ENCODE measurements at places on chromosomes 3 and 15.

DNA sequence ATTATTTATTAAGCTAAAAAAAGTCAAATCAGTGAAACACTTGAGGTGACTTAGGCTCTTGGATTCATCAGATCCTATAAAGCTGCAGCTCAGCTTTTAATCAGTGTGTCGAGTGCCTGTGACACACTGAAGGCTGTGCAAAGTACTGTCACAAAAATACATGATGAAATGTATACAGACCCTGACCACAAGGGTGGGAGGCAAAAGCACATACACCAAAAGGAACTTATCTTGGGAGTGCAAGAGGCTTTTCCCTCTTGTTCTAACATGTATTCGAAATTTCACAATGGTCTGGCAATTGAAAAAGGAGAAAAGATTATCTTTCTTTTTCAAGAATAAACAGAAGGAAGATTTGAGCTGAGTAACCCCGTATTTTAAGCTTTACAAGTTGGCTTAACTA, 35.9 kb downstream of the VGLL4 start:
- DNase-seq = no peak

DNA sequence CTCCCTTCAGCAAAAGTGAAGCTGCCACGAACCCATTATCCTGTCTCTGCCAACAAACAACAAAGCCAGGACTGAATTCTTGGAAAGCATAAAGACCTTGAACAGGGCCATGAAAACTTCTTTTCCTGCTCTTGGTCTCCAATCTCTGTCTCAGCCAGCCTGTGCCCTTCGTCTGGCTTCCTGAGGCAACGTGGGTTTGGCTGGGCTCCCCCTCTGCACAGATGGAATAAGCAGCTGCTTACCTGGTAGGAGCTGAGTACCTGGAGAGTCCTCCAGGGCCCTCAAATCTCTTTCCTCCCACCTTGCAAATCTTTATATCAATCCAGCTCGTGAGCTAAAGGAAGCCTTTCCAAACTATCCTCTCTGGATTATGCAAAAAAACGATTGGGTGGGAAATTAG, 97.6 kb upstream of the PSMD6 start:
- DNase-seq = no peak

DNA sequence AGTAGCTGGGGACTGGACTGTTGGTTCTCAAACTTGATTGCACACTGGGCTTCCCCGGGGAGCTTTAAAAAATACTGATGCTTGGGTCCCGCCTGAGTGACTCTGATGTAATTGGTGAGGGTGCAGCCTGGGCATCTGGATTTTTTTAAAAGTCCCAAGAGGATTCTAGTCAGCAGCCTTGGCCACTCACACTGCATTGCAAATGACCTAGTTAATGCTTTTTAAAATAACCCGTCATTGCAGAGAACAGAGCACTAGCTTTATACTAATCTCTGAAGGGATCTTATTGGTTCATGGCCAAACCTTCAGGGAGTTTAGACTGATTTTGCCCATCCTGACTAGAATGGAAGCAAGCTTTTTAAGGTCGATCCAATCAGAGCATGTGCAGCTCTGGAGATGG, 310.6 kb upstream of the PROK2 start:
- DNase-seq = no peak

GRCh38 chr3:13348661-13349396, 71.3 kb downstream of the NUP210 start:
- peak; percentile 29 for DNase-seq

GRCh38 chr15:95329362-95329761, 1001.1 kb upstream of the NR2F2 start:
- DNase-seq = no peak
